ENCODE measurements at places on chromosomes 1 and 21.

DNA sequence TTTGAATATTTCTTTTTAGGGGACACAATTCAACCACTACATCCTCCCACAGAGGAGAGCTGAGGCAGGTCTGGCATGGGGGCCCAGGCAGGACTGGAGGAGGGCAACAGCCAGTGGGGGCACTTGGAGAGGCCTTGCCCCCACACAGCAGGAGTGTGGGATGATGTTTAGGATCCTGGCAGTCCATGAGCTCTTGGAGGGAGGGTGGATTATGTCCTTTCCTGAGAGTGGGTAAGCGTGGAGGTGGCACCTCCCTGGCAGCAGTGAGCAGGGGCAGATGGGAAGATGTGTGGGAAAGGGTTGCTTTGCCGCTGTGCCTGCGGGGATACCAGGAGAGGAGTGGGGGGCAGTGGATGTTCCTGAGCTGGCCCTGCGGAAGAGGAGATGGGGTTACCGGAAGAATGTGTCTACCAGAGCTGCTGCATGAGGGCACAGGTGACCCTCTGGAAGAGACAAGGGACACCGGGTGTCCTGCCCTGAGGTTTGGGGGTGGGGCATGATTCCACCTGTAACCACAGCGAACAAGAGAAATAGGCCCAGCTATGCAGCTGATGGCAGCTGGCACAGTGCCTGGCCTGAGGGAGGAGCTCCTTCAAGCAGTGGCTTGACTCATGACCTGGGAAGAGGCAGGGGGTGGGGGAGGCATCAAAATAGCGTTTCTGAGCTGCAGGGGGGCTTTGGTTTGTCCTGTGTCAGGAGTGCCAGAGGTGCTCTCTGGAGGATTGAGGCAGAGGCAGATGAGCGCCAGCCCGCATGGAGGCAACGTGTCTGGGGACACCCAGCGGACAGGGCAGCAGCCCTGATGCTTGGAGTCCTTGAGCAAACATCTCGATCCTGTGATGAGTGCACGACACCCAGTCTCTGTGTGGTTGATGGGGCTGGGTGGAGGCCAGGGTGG is 123.9 kb upstream of the TMPRSS2 start:
- DNase-seq, result peak; percentile 89

DNA sequence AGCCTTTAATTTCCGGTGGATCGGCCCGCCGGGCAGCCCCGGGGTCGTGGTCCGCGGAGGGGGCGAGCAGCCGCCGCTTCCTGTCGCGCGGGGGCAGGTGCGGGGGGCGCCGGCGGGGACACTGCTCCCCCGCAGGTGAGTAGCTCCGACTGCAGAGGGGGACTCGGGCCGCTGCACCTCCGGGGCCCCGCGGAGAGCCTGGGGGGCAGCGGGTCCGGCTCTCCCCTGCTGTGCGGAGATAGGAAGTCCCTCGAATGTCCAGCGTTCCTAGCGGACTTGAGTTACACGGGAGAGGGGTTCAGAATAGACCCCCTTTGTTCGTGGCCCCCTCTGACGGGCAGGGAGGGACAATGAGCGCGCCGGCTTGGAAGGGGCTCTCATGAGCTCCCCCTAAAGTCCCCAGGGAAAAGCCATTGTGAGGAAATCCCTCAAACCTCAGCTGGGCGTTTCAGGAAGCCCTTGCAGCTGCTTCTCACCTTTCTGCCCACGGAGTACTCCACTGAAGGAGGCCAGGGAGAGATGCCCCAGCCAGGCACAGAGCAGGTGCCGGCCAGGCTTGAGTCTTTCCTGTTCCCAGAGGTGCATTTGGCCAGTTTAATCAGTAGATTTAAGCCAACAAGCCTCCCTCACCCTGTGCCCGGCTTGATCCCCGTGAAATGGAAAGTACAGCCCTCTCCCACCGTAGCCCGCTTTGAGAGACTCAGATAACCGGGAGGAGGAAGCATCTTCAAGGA is 925 bp downstream of the PDE9A start:
- DNase-seq, result peak; percentile 31

GRCh38 chr1:224727351-224728289 is 111.5 kb downstream of the CNIH3 start:
- DNase-seq, result no peak

DNA sequence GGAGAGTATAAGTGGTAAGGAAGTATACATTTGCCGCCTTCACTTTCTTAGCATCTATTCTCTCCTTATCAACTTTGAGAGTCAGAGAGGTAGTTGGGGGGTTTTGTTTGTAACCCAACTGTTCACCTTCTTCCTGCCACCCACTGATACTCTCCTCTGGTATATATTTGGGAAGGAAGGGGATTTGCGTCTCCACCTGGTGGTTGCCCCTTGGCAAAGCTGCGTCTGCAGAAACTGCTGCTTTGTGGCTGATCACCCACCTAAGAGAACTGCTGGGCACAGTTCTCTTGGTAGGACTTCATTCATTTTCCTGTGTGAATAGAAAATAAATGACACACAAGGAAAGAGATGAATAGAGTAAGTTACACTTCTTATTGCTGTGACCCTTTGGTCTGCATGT is 87.0 kb downstream of the SYT14 start:
- no peak for DNase-seq

GRCh38 chr1:41627491-41628280 is 143.2 kb upstream of the EDN2 start:
- DNase-seq, result peak; percentile 13

DNA sequence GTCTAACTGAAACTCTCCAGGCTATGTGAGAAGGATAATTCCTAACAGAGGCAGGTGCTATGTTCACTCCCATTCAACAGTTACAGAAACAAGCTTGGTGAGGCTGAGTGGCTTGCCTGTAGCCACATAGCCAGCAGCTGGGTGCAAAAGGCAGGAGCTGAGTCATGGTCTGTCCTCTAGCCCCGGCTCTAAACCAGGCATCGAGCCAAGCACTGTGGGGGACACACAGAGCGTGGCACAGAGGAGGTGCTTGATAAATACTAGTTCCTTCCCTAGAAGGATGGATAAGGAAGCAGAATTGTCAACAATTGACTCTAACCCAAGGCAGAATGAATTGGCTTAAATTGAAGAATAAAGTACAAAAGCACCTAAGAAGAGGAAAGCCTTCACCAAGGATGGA is 10.4 kb upstream of the KCNA2 start:
- DNase-seq, result peak; percentile 84

DNA sequence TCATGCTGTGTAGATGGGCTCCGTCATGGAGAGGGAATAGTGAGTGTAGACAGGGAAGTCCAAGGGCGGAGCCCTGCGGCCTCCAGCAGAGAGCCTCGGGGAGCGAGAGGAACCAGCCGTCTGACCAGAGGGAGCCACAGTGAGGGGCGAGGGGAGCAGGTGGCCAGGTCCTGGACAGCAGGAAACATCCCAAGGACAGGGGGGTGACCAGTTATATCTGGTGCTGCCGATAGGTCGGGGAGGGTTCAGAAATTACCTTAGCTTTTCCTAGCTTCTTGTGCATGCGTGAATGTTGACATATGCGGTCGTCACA is 46.5 kb downstream of the TRAPPC10 start:
- DNase-seq, result no peak

DNA sequence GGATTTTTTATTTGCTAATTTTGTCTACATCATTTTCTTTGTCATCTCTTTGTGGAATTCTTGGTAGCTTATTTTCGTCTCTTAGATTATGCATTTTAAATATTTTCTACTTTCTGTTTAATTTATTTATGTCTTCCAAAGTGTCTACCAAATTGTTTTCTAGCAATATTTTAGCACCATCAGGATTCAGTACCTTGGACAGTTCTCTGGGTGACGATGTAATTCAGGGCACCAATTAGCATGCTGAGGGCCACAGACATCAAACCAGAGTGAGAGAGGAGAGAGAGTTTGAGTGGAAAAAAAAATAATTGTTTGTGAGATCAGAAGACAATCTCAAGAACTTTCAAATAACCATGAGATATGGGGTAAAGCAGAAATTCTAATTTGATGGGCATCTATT is 169.8 kb upstream of the CXADR start:
- DNase-seq, result no peak

- DNase-seq, result peak; percentile 80
These were observed at the start of gene VANGL1 for GRCh38 chr1:115641762-115642167. Gene VANGL1 (plus strand): TSS chr1:115641970. CDS start chr1:115651414, 9,444 bp downstream.
